ENCODE measurements at places on chromosomes 2 and 18. TPM values are rescaled to one million over a fixed set of nuclear protein-coding genes. Genes with fewer than 3 reads are reported as not detected.

The EFEMP1 gene
- total RNA-seq: not detected

The NR4A2 gene
- total RNA-seq: not detected

The KRCC1 gene
- 16.4 TPM for total RNA-seq

The PLGLB2 gene
- total RNA-seq: not detected

The SLC5A7 gene
- not detected for total RNA-seq

The PRSS56 gene
- total RNA-seq: not detected

Data from G401 (cell line).